Suppressor macrophage treated with lipopolysaccharide for 4 hours (primary cell): ENCODE measurements at places on chromosomes 3 and 15.

GRCh38 chr3:169865176-169865767 lies 4.5 kb downstream of the LRRC31 start:
- peak; percentile 52 for DNase-seq

- no peak for DNase-seq
Measured at GRCh38 chr3:32586356-32586755, 15.7 kb upstream of the DYNC1LI1 start.

- DNase-seq: no peak
Measured at GRCh38 chr15:53658827-53659555, 100.5 kb downstream of the WDR72 start.

DNA sequence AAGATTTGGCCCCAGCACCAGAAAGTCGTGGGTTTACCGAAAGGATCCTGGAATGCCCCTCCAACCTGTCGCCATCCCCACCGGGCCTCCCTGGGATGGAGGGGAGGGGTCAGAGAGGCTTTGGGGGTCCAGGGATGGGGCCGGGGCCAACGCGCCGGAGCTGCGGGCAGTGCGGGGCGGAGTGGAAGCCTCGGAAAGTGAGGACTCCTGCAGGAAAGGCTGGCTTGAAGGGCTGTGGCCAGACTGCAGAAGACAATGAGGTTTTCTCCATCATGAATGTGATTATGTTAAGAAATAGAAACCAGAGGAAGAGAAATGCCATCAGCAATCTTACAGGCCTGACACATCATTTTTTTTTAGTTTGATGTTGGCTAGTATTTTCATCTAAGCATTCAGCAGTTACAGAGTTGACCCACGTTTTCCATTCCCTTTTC lies 738 bp downstream of the YEATS2 start:
- peak; percentile 48 for DNase-seq

DNA sequence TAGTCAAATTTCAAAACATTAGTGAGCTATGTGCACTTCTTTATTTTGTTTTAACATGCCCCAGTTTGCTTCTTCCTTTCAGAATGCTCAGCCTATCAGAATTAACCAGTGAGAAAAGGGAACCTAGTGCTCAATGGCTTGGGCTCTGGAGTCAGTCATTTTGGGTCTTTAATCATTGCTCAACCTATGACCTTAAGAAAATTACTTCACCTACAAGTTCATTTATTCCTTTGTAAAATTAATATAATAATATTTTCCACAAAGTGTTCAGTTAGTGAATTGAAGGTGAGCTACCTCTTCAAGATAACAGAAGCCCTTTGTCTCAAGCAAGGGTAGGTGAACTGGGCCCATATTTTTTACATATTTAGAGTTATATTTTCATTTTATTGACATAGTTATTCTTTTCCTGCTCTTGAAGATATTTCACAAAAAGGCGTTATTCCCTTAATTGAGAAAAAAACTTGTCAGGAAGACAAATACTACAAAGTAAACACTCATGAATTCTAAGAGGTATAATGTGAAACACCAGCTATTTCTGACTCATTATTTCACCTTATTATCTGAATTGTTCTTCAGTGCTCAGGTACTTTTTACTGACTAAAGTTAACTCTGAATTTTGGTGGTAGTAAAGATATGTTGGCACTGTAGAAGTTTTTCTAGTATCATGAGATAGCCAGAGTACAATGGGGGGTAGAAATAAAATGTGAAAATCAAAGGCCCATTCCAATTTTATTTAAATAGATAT lies 415.5 kb downstream of the NAALADL2 start:
- peak; percentile 1 for DNase-seq

GRCh38 chr3:87575550-87575949 lies 299.2 kb upstream of the POU1F1 start:
- no peak for DNase-seq

DNA sequence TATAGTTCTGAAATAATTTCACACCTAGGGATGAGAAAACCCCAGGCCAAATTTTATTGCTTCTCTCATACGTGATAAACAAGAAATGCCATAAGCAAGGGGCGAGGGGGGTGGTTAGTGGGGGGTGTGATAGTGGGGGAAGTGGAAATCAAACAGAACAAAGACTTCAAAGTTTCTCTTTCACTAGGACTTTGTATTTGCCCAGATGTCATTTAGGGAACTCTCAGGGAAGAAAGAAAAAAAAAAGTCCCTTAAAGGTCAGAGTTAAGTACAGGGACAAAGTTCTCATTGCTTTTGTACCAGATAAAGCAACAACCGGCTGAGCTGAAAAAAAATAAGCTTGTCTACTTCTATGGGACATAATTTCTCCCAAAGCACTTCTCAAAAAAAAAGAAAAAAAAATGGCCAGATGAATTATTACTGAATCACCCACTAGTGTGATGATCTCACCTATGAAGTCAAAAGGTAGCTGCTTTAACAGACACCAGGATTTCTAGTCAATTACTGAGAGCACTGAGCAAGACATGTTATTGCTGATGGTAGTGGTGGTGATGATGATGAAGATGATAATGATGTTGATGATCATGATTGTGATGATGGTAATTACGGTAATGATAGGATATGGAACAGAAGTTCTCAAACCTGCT lies 56.2 kb downstream of the FHIT start:
- DNase-seq: peak; percentile 11

GRCh38 chr3:140420621-140421357 lies 257.1 kb upstream of the TRIM42 start:
- DNase-seq: no peak

- DNase-seq: peak; percentile 33
Measured at GRCh38 chr3:71784914-71785531, at the start of gene PROK2. Gene PROK2, minus strand, starts transcription at chr3:71785148. Its CDS starts 96 bp downstream, at chr3:71785052.

DNA sequence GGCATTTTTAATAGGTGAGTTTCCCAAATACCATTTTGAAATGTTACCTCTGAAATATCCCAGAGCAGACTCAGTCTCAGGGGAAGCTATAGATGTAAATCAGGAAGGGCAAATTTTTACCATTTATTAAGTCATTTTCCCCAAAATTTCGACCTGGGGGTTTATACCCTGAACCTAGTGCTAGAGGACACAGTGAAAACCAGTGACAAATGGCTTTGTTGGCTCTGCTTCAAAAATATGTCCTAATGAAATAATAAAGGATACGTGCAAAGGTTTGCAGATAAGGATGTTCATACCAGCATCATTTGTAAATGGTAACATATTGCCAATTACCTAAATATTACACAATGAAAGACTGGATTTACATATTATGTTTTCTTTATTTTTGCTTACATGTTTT lies 546.7 kb upstream of the ADAMTS9 start:
- no peak for DNase-seq

- no peak for DNase-seq
Measured at GRCh38 chr15:76239786-76240185, 71.5 kb downstream of the ETFA start.

- DNase-seq: no peak
Measured at GRCh38 chr15:52164631-52165265, 26.4 kb downstream of the GNB5 start.

GRCh38 chr15:79083154-79083553 lies 7.4 kb downstream of the RASGRF1 start:
- DNase-seq: no peak

GRCh38 chr3:64228110-64228509 lies 2.8 kb upstream of the PRICKLE2 start:
- DNase-seq: no peak

DNA sequence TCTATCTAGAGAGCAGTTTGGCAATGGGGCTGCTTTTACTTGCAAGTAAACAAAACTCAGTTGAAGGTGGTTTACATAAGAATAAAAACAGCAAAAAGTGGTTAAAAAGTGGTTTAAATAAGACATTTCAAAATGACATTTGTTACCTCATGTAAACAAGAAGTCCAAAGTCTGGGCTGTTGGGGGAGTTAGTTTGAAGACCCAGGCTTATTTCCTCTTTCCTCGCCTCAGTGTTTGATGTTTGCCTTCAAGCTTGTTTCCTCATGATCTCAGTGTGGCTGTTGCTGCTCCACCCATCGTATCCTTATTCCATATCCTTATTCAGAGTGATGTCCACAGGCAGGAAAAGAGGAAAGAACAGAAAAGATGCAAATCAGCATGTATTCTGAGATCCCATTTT lies 15.2 kb downstream of the CGNL1 start:
- no peak for DNase-seq

GRCh38 chr15:29690765-29691475 lies 131.3 kb downstream of the TJP1 start:
- DNase-seq: no peak

DNA sequence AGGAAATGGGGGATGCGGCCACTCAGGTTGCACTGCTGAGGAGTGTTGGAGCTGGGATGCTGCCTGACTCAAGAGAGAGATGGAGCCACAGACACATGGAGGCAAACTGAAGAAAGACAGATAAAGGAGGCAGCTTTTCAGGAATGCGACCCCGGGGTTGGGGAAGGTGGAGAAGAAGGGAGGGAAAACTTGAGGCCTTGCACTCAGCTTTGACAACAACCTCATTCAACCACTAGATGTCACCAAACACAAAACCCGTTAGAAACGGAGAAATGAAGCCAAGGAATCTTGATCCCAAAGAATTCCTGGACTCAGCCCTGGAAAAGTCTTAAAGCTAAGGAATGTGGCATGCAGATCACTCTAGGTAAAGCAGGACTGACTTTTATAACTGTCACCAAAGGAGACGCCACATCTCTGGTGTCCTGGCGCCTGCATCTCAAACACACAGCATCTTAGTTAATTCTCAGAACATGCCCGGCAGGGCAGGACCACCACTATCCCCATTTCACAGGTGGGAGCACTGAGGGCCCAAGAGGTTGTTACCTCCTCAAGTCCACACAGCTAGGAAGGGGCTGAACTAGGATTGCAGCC lies 59.6 kb upstream of the LMCD1 start:
- peak; percentile 27 for DNase-seq

DNA sequence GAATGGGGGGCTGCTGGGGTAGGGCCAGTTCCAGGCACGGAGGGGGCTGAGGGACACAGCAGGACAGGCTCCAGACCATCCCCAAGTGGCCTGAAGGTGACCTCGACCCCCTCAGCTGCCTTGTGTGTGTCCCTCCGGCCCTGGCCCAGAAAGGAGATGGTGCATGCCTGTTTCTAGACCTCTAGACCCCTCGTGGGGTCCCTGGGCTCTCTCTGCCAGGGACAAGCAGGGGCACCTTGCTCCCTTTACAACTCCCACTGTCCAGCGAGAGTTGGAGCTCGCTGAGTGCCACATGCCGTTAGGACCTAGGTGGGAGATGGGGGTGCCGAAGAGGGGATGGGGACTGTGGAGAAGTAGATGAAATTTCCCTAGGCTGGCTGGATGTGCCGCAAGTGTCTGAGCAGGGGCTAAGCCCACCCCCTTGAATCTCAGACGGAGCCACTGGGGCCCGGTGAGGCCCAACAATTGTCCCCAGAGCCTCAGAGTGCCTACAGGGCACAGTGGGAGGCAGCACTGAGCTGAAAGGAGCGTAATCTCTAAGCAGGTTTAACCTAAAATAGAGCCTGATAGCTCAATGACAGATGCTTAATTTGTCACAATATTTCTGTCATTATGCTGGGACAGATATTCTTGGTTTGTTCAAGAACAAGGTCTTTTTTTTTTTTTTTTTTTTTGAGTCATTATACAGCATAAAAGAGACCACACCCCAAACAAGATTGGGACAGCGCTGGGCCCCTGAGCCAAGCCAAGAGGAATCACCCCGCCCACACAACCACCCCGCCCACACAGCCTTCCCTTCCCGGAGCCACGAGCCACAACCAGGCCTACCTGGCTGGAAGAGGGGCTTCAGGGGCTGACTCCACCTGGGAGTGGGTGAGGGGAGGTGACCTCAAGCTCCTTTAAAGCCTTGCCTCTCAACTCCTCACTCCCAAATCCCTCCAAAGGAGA lies 23.6 kb upstream of the KLF13 start:
- peak; percentile 49 for DNase-seq
